GM13976 (cell line): ENCODE measurements at places on chromosomes 1 and 21.

GRCh38 chr1:203454986-203455471, 20.6 kb upstream of the PRELP start:
- no peak for DNase-seq

- no peak for DNase-seq
These were observed 80.8 kb downstream of the SASS6 start for GRCh38 chr1:100051893-100052292.

DNA sequence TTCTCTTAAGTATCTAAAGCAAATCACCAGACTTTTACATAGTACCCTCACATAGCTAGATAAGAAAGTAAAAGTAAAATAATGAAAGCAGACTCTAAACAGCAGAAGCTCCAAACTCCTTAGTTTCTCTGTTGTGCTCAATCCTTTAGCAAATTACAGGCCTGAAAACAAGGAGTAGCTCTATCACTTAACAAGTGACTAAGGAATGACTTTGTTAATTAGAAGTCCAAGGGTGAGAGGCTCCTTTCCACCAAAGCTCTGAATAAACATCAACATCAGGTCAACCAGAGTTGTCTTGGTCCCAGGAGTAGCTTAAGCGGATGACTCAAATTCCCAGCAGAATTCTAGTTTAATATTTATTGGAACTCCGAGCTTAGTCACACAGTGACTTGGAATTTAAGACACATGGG, 5.9 kb downstream of the NRIP1 start:
- no peak for DNase-seq

GRCh38 chr1:179121159-179121938, 39.5 kb downstream of the TOR3A start:
- DNase-seq: peak; percentile 52

GRCh38 chr1:164659621-164660411, 100.8 kb downstream of the PBX1 start:
- DNase-seq: no peak

DNA sequence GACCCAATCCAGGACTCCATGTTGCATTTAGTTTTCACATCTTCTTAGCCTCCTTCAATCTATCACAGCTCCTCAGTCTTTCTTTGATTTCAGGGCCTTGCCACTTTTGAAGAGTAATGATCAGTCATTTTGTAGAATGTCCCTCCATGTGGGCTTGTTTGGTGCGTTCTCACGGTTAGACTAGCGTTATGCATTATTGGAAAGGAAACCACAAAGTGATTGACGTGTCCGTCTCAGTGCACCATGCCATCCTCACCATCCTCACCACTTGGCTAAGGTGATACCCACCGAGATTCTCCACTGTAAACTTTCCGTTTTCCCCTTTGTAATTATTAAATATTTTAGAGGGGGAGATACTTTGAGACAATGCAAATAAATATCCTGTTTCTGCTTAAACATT, 59.6 kb upstream of the OLIG2 start:
- DNase-seq: no peak

DNA sequence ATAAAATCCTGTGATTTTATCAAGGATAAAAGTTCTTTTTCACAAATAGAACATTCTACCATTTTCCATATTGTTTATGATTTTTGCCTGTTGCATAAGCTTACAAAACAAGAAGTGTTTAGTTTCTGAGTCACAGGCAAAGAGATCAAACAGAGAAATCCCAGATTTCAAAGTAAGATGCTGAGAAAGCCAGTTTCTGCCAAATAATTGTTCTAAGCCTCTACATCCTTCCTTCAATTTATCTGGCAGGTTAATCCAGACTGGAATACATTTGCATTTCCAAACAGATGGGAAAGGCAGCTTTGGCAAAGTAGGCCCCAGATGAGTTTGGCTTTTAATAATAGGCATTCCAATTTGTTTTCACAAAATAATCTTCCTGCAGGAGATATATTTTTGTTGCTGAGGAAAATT, 2.5 kb downstream of the SLC1A7 start:
- DNase-seq: no peak
